ENCODE measurements at places on chromosomes 4 and X. TPM values are rescaled to one million over a fixed set of nuclear protein-coding genes. Genes with fewer than 3 reads are reported as not detected.

ELF4 gene
- polyA plus RNA-seq: 9.9 TPM

XKRX gene
- not detected for polyA plus RNA-seq

IGFBP7 gene
- 176 TPM for polyA plus RNA-seq

KLHL13 gene
- polyA plus RNA-seq: 4.5 TPM

PPP2R3B gene
- 14.6 TPM for polyA plus RNA-seq

STARD8 gene
- 4.6 TPM for polyA plus RNA-seq

KIT gene
- polyA plus RNA-seq: 28.2 TPM

ALB gene
- 3.9 TPM for polyA plus RNA-seq

RS1 gene
- not detected for polyA plus RNA-seq

KLHL5 gene
- 13.0 TPM for polyA plus RNA-seq

SPANXD gene
- polyA plus RNA-seq: not detected

ADAM29 gene
- polyA plus RNA-seq: not detected

RRH gene
- polyA plus RNA-seq: not detected

CACNA1F gene
- 1.4 TPM for polyA plus RNA-seq

ZNF630 gene
- 2.1 TPM for polyA plus RNA-seq

TBX22 gene
- polyA plus RNA-seq: not detected

DOK7 gene
- polyA plus RNA-seq: 0.48 TPM

PARM1 gene
- 11.2 TPM for polyA plus RNA-seq

PHF8 gene
- polyA plus RNA-seq: 31.9 TPM

TSPAN6 gene
- 3.9 TPM for polyA plus RNA-seq

CTAG2 gene
- polyA plus RNA-seq: not detected

LGI2 gene
- polyA plus RNA-seq: 1.6 TPM

ETDA gene
- polyA plus RNA-seq: not detected

PPP1R3F gene
- polyA plus RNA-seq: 16.5 TPM

ERCC6L gene
- polyA plus RNA-seq: 2.4 TPM

PGK1 gene
- polyA plus RNA-seq: 333 TPM

HS6ST2 gene
- 0.41 TPM for polyA plus RNA-seq

CISD2 gene
- 24.4 TPM for polyA plus RNA-seq

RGN gene
- polyA plus RNA-seq: 6.5 TPM

MTNR1A gene
- polyA plus RNA-seq: not detected

IL2RG gene
- 1.6 TPM for polyA plus RNA-seq

HSFX2 gene
- polyA plus RNA-seq: 1.9 TPM

NWD2 gene
- 0.20 TPM for polyA plus RNA-seq

ZNF41 gene
- 5.0 TPM for polyA plus RNA-seq

SSX2B gene
- polyA plus RNA-seq: not detected

CXorf66 gene
- not detected for polyA plus RNA-seq

AFF2 gene
- 0.42 TPM for polyA plus RNA-seq

BTK gene
- 0.71 TPM for polyA plus RNA-seq

UTP14A gene
- polyA plus RNA-seq: 13.6 TPM

FANCB gene
- polyA plus RNA-seq: 0.75 TPM

RNF150 gene
- 3.0 TPM for polyA plus RNA-seq

NHSL2 gene
- polyA plus RNA-seq: 1.1 TPM

CT83 gene
- not detected for polyA plus RNA-seq

IL13RA2 gene
- polyA plus RNA-seq: not detected

STEEP1 gene
- 42.8 TPM for polyA plus RNA-seq

All from brain (organoid and tissue), 16 donors.